Tongue (tissue), 3 donors: ENCODE measurements at places on chromosomes 13 and 19.

DNA sequence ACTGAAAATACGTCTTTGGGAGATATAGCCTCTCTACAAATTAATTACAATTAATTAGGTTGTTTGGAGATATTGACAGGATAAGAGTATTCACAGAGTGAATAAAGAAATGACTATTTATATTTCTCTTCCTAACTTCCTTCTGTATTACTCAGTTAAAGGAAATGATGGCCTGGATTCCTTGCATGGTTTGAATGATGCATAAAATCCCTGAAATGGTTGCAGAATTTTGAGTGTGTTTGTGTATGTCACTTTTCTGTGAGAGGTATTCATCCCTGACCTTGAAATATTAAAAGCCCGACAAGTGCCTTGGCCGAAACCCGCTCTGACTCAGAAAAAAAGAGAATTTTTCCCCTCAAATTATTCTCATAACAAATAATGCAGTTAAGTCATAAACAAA, 90.0 kb downstream of the PDS5B start:
- DNase-seq = no peak

DNA sequence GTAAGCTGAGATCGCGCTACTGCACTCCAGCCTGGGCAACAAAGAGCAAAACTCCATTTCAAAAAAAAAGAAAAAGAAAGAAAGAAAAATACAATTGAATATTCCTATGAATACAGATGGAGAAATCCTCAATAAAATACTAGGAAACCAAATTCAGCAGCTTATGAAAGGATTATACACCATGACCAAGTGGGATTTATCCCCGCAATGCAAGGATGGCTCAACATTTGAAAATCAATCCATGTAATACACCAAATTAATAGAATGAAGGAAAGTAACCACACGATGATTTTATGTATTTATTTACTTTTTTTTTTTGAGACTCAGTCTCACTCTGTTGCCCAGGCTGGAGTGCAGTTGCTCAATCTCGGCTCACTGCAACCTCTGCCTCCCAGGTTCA, 19.5 kb upstream of the TM6SF2 start:
- DNase-seq = no peak

GRCh38 chr13:109985871-109986450, 199.6 kb upstream of the IRS2 start:
- no peak for DNase-seq

DNA sequence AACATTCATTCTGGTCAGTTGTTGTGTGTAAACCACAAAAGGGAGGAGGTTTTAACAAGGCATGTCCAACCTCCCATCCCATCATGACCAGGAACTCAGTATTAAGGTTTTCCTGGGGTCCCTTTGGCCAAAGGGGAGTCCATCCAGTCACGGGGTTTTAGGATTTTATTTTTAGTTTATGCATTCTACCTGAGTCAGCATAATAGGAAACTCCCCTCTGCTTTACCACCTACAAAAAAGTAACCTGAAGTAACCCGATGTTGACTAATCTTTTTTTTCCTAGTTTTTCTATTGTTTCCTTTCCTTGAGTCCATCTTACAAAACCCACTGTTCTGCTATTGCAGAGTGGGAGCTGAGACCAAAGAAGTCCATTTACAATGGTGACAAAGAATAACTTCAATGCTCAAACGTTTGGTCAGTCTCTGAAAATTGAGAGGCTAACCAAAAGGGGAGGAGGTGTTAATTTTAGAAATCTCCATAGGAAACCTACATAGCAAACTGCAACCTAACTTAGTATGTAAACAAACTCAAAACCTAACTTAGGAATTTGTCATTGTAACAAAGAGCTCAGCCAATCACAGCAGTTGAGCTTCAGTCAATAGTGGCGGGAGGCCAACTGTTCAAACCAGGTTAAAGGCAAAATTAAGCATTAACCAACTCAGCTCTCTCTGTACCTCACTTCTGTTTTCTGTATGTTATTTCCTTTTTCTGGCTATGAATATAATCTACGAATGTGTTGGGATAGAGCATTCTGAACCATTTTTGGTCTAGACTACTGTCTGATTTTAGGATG, 1954.1 kb downstream of the PCDH9 start:
- no peak for DNase-seq

DNA sequence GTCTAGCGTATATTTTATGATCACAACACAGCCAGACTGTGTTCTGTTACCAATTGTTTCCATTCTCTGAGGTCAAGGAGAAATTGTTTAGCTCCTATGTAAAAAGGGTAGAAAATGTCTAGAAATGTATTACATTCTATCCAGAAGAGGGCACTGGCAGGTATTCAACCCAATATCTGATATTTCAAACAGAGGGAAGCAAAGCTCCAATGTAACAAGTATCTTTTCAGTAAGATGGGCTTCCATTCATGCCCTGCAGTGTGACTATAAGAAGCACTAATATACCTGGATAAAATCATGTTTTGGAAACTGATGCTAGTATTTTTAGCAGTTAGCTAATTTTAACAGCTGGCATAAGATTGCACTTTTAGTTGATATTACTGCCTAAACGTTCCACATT, 312.7 kb downstream of the FGF14 start:
- no peak for DNase-seq

DNA sequence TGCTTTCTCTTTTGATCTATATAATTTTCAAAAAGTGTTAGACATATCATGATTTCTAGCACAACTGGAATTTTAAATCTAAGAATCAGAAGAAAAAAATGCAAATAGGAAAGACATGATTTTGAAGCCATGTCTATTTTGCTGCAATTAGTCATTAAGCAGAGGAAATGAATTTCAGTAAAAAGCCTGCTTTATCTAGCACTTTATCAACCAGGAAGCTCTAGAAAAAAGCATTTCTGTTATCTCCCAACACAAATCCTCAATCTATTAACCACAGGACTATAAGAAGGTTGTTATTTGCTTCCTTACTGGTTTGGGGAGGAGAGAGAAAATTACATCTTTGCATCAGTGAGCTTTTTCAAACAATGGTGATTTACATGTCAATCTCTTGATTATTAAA, 716.7 kb downstream of the DIAPH3 start:
- DNase-seq = no peak

DNA sequence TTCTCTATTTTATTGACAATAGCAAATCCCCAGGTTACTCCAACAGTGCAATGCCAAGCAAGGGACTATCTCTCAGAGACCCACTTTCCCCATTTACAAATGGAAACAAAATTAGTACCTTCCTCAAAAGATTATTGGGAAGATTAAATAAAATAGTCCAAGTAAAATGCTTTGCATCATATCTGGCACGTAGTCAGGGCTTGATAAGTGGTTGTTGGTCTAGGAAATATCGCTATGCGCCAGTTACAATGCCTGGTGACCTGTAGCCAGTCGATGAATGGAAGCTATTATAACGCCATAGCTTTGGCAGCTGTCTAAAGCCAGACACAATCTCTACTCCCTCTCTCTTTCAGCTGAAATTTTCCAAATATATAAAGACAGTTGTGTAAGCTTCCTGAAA, 220.3 kb downstream of the RAP2A start:
- DNase-seq = no peak
